ENCODE measurements at places on chromosomes 5 and 9.

DNA sequence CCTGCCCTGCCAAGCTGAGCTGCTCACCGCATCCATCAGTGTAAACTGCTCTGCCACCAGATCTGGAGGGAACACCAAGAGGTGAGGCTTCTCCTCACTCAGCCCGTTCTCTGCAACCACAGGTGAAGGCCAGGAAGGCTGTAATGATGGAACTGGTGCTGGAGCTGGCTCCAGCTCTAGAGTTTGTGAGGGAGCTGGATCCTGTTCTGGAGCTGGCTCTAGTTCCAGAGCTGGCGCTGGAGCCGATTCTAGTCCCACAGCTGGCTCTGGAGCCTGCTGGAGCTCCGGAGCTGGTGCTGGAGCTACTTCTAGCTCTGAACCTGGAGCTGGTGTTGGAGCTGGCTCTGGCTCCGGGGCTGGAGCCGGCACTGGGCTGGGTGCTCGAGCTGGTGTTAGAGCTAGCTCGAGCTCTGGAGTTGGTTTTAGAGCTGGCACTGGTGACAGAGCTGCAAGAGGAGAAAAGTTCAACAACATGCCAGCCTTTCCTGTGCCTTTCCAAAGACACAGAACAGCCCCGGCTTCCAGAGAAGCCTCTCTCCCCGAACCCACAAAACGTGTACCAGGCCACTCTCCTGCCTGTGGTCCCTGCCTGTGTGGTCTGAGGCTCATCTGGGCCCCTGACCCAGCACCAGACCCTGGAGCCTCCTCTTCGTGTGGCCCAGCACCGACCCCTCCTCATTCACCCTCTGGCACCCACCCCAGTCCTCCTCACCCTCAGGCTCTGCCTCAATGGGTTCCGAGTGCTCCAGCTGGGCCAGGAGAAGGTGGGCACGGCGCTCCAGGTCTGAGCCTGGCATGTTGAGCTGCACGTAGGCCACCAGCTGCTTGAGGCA, 12.9 kb downstream of the RALGDS start:
- ATAC-seq = no peak

DNA sequence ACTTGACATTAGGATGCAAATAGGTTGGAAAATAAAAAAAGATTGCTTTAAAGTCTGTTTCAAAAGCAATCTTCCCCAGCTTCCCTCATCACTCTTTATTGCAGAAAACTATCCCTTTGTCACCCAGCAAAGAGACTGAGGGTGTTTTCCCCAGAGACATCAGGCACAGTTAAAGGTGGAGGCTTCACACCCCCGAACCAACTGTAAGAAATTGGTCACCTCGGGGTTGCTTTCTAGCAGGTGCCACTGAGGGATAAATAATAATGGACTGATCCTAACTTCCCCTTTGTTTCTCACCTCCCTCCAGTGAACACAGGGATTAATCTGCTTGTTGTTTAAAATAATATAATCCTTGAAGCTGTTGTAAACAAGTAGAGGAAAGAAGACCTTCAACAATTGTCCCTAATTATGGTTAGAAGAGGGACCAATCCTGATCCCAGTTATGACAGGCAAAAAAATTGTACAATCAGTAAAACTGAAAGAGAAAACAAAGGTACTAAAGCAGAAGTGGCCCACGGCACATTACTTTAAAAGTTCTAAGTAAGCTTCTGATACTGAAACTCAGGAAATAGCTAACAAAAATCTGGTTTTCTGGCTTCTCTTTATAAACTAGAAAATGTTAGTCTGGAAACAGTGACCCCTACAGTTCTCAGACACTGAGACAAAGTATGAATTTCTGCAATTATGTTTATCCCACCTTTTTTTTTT, 6.6 kb upstream of the PCSK1 start:
- peak; percentile 33 for ATAC-seq

- ATAC-seq = no peak
These were observed 28.1 kb upstream of the LRRTM2 start for GRCh38 chr5:138903130-138903775.

- no peak for ATAC-seq
These were observed 46.4 kb downstream of the ANXA2R start for GRCh38 chr5:42993516-42994245.

- ATAC-seq = no peak
These were observed 93.8 kb downstream of the PSD2 start for GRCh38 chr5:139889410-139889809.

GRCh38 chr9:128393145-128393775, 22.1 kb downstream of the URM1 start:
- no peak for ATAC-seq

GRCh38 chr5:117236941-117237340, 662.3 kb upstream of the SEMA6A start:
- no peak for ATAC-seq

- no peak for ATAC-seq
These were observed 52.2 kb downstream of the ZNF366 start for GRCh38 chr5:72454996-72455395.

GRCh38 chr5:1637639-1638481, 114.1 kb upstream of the LPCAT1 start:
- no peak for ATAC-seq

DNA sequence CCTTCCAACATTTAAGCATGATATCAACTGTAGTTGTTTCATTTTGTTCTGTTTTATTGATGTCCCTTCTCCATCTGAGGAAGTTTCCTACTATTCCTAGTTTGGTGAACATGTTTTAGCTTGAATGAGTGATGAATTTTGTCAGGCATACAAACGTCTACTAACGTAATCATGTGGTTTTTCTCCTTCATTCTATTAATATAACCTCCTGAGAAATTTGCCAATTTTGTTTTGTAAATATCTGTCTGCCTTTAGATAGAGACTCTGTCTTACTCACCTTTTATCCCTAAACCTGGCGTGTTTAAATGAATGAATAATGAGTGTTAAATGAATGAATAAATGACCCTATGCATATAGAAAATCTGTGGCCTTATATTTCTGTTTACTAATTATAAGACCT, 26.5 kb upstream of the NREP start:
- no peak for ATAC-seq

- ATAC-seq = peak; percentile 49
These were observed at the start of gene SUSD1 for GRCh38 chr9:112174965-112175795. TSS of gene SUSD1 (minus strand) at chr9:112175297. CDS start at chr9:112175235, 62 bp downstream.

GRCh38 chr5:115180165-115180709, 10.5 kb upstream of the TRIM36 start:
- ATAC-seq = no peak

- no peak for ATAC-seq
These were observed 467.8 kb downstream of the TMEM232 start for GRCh38 chr5:110258460-110259216.

DNA sequence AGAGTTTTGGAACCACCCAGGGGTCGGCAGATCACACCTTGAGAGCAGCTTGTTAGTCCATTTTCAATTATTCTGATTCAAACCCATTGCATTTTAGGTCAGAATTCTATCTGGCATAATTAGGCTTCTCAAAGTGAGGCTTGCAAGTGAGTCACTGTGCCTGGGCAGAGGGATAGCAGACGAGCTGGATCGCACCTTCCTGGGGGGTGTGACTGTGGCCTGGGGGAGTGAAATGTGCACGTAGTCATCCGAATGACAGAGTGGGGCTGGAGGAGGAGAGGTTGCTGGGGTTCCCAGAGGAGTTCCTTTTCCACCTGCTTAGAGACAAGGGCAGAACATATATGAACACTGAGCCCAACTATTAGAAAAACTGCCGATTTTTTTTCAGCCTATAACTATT, 31.7 kb downstream of the SPACA9 start:
- no peak for ATAC-seq

GRCh38 chr9:124480621-124480981, 26.6 kb downstream of the NR5A1 start:
- ATAC-seq = no peak

DNA sequence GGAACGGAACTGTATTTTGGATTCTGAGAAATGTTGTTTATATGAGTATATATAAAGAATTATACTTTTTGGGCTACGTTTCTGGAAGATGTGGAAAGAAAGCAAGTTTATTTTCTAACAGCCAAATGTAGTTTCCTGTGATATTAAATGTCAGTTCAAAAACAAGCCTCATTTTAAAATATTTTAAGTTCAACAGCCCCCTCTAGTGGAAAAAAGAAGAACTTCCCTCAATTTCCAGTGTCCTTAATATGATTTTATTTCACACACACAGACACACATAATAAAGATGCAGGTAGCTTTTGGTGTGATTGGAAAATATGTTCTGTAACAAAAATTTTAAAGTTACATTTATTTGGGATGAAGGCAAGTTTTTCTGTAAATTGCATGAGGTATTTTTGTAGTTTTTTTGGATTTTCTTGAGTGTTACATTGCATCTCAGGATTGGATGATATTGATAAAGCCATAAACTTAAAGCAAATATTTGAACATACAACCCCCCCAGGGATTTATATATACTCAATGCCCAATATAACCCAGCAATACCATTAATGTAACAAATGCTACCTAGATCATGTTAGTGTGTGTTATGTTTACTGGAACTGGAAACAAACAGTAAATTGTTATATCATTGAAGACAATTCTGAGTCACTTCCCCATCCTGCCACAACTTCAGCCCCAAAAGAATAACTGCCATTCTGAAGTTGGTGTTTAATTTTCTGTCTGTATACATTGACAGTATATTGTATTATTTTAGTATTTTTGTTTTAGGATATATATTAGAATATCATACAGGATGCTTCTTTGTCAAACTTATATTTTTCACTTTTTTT, 54.0 kb downstream of the CCDC171 start:
- ATAC-seq = no peak

GRCh38 chr5:135387629-135387960, 11.4 kb downstream of the MACROH2A1 start:
- no peak for ATAC-seq

DNA sequence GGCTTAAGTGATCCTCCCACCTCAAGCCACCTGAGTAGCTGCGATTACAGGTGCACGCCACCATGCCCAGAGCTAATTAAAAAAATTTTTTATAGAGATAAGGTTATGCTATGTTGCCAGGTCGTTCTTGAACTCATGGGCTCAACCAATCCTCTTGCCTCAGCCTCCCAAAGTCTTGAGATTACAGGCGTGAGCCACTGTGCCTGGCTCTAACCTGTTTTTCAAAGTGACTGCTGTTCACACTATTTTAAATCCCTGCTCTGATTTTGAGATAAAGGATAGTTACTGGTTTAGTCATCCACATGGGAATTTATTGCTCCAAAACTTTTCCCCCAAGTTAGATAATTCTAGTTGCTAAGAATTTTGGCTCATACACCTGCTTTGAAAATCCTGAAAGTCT, 48.2 kb upstream of the MTMR12 start:
- ATAC-seq = no peak

- no peak for ATAC-seq
These were observed 309.8 kb downstream of the TRPM3 start for GRCh38 chr9:70811638-70812037.

GRCh38 chr9:125633116-125633745, 73.8 kb downstream of the MAPKAP1 start:
- ATAC-seq = no peak

- ATAC-seq = no peak
These were observed 10.4 kb downstream of the FREM1 start for GRCh38 chr9:14899815-14900193.

DNA sequence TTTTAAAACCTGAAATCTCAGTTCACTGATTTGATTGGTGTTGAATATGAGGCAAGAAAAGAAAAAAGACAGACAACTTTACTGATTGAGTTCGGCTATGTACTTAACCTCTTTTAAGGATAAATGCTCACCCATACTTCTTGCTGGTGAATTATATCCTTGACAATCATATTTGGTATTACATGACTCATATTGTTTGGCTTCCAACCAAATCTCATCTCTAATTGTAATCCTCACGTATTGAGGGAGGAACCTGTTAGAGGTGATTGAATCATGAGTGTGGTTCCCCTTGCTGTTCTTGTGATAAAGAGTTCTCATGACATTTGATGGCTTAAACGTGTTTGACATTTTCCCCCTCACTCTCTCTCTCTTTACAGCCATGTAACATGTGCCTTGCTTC, 255.6 kb upstream of the IZUMO3 start:
- ATAC-seq = no peak

DNA sequence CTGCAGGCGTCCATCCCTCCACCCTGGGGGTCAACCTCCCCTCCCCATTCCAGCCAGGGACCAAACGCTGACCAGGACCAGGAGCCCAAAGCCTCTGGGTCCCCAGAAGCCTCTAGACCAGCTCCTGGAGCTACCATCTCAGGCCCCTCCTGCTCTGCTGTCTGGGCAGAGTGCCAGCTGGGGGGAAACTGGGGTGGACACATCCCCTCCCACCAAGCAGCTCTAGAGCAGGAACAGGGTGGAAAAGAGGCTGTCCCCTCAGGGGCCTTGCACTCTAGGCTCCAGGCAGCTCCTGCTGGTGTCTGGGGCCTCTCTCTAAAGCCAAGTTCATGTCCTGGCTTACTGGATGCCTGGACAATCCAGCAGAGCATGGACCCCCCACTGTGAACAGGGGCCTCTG, 4.4 kb downstream of the SSNA1 start:
- no peak for ATAC-seq

DNA sequence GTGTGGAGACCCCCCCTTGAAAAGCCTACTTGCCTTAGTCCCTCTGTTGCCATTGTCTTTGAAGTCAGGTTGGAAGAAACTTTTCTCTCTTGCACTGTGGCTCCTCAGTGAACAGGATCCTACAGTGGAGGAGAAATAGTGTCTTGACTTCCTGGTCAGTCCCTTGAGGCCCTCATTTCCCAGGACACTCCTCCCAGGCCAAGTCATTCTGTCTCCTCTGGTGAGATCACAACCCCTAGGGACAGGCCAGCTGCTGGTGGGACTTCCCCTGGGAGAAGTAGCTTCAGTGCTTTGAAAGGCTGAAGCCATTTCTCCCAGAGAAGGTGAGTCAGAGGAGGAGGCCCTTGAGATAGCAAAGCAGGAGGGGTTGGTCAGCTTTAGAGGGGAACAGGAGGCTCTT, 10.1 kb upstream of the GRIA1 start:
- no peak for ATAC-seq

Data from activated CD4-positive, CD25-positive, alpha-beta regulatory T cell treated with anti-CD3 and anti-CD28 coated beads, Interleukin-2, amount 50 U/mL, for 24 hours (primary cell).